Femur (tissue), 1 donor: ENCODE measurements at places on chromosomes 16 and 17.

- no peak for DNase-seq
These were observed 139.2 kb upstream of the HS3ST2 start for GRCh38 chr16:22674832-22675191.

GRCh38 chr17:38915639-38915995 lies 9.8 kb upstream of the LASP1NB start:
- DNase-seq, result no peak

- DNase-seq, result no peak
These were observed 16.8 kb upstream of the USP43 start for GRCh38 chr17:9628509-9628908.

DNA sequence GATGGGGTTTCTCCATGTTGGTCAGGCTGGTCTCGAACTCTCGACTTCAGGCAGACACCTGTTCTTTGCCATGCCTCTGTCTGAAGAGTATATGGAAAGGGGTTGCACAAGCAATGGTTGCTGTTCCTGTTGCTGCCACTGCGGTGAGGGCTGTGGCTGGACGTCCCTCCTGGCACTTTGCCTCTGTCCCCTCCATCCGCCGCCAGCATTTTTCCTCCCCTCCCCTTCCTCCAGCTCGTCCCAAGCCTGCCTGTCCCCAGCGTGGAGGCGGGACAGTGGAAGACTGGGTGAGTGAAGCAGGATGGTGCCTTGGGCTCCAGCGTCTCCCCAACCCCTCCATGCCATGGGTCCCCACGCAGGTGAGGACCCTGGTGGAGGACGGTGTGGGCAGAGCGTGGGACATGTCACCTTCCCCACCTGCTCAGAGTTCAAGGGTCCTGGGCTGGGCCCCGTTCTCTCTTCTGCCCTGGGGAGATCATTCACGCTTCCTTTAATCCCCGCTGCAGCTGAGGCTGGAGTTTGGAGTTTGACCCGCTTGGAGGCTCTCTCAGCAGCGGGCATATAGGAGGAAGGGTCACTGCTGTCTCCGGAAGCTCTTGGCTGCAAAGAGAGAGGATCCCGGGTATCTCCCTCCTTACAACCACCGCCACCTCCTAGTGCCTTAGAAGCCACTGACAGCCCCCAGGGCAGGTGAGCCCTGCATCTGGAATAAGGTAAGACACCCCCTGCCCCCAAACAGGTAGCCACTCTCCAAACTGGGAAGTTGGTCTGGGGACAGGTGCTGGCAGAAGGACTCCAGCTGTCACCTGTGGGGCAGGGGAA lies at the start of gene SLC5A11:
TSS of gene SLC5A11 (plus strand) at position 238 of the 822 bp plus-strand sequence. CDS start 12,681 bp downstream, outside the sequence.
- DNase-seq, result no peak

GRCh38 chr16:52099382-52099781 lies 447.6 kb downstream of the TOX3 start:
- DNase-seq, result no peak

- peak; percentile 72 for DNase-seq
These were observed 1.1 kb upstream of the TFAP4 start for GRCh38 chr16:4273858-4274311.

- no peak for DNase-seq
These were observed 71.0 kb downstream of the NDE1 start for GRCh38 chr16:15721018-15721417.

GRCh38 chr17:66398617-66399016 lies 96.2 kb downstream of the PRKCA start:
- no peak for DNase-seq

- no peak for DNase-seq
These were observed 45.7 kb downstream of the VAT1L start for GRCh38 chr16:77833921-77834634.

GRCh38 chr17:385178-385835 lies 32.7 kb upstream of the RPH3AL start:
- DNase-seq, result peak; percentile 77

- peak; percentile 71 for DNase-seq
These were observed 19.2 kb upstream of the ZFHX3 start for GRCh38 chr16:73066927-73067670.

GRCh38 chr17:67836205-67836987 lies 11.1 kb downstream of the BPTF start:
- DNase-seq, result no peak

DNA sequence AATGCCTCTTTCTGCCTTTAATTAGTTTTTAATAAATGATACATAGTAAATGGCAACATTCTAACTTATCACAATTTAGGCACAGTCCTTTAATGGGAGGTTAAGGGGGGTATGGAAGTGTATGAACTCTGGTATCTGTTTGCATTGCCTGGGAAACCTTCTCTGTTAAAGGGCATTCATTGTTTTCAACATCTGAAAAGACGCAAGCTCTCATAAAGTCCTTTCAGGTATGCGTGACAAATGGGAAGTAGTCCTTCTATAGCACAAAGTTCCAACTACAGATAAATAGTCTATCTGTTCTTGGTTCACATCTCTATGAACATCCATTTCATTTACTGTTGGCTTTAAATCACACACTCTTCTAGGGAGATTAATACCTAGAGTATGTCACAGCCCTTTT lies 298.0 kb upstream of the PMFBP1 start:
- no peak for DNase-seq

DNA sequence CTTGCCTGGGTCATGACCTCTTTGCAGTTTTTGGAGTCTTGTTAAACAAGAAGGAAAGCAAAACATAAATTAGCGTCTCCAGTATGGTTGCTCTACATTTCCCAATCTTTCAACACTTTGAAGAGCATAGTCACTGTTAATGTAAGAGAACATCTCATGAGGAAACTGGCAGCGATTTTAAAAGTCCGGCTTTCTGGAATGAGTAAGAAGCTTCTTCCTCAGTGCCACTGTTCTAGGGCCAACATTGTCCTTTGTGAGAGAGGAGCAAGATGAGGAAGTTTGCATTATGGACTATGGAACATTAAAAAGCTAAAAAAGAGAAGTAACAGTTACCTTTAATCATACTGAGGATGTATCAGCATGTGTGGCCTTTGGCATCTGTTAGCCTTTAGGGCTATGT lies 73.1 kb downstream of the WNT3 start:
- DNase-seq, result no peak
